ENCODE measurements at places on chromosomes 3 and 15.
A peak's percentile ranks its signal among the peaks of the same experiment; 100 is the strongest.

- no peak for DNase-seq
Observed at GRCh38 chr3:5423523-5423922, 236.0 kb downstream of the EDEM1 start.

DNA sequence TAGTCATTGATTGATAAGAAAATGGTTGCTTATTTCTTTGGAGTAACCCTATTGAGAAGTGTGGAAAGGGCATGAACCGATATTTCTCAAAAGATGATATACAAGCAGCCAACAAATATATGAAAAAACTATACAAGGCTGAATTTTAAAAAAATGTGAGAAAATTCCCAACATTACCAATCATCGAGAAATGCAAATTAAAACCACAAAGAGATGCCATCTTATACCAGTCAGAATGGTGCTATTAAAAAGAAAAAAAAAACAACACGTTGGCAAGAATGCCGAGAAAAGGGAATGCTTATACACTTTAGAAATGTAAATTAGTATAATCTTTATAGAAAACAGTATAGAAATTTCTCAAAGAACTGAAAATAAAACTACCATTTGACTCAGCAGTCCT, 77.7 kb upstream of the ROBO1 start:
- DNase-seq = no peak

GRCh38 chr3:87973906-87974305, 84.9 kb downstream of the CGGBP1 start:
- no peak for DNase-seq

DNA sequence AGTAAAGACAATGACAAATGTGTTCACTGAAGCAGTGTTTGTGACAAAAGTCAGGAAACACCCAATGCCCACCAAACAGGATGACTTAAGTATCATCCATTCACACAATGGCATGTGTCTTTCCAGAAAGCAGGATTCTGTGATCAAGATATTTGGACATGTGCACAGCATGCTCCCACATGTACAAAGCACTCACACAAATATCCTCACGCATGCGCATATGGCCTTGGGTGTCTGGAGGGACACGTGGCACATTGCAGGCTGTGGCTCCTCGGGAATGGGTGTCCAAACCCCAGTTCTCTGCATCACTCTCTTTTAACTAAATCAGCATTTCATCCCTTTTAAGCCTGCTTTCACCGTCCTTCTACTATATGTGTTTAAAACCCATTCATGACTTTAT, 130.5 kb downstream of the KLF13 start:
- DNase-seq = peak; percentile 12

- DNase-seq = no peak
Observed at GRCh38 chr15:88841236-88841635, 38.0 kb downstream of the ACAN start.

- no peak for DNase-seq
Observed at GRCh38 chr15:89455535-89455934, 40.8 kb downstream of the RHCG start.

GRCh38 chr3:138136201-138136600, 4.0 kb upstream of the A4GNT start:
- DNase-seq = no peak

DNA sequence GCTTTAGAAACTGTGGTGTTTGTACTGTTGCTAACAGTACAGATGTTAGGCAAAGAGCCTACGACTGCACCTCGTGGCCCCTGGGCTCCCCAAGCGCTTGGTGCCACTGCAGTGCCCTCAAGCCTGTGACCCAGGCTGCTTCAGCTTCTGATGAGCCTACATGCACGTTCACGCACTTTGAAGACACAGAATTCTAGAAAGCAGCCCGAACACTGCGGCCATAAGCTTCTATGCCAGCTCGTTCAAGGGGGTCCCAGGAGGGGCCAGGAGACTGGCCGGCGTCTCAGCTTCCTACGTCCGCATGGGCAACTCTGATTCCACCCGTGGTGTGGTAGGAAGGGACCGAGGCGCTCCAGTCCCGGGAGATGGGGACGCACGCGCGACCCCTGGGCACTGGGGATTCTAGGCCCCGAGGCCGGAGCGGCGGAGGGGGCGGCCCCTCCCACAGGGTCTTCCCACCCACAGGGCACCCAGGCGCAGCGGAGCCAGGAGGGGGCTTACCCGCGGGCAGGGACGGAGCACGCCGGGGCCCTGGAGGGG, 653 bp downstream of the MYO5C start:
- no peak for DNase-seq

GRCh38 chr3:53486961-53487654, 7.3 kb upstream of the CACNA1D start:
- DNase-seq = no peak

GRCh38 chr3:113717818-113718217, 21.4 kb upstream of the USF3 start:
- DNase-seq = no peak

GRCh38 chr15:57134851-57135250, 216.4 kb downstream of the TCF12 start:
- no peak for DNase-seq

- peak; percentile 38 for DNase-seq
Observed at GRCh38 chr3:197501879-197502620, 53.7 kb downstream of the BDH1 start.

DNA sequence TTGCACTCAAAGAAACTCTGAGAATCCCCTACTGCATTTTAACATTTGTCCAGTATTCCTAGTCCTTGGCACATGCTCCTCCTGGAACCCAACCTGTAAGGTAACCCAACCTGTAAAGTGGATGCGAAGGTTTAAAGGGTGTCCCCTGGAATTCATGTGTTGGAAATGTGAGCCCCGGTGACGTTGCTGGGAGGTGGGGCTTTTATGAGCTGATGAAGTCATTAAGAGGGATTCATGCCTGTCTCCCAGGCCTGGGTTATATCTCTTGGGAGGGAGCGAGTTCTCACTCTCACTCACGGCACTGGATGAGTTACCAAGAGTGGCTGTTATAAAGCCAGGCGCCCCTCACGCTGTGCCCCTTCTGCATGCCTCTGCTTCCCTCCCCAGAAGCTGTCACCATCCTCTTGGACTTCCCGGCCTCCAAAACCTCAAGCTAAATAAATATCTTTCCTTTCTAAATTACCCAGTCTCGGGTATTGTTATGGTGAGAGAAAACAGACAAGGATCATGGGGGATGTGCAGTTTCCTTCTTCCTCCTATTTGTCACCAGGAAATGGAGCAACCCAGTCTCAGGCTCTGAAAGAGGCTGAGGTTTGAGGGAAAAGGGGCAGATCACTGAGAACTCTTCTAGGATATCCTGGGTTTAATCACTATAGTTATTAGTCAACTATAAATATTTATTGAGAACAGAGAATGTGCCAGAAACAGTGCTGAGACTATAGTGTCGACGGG, 7.6 kb downstream of the XXYLT1 start:
- no peak for DNase-seq

GRCh38 chr3:126133606-126134005, 46.8 kb downstream of the ALDH1L1 start:
- peak; percentile 14 for DNase-seq

- no peak for DNase-seq
Observed at GRCh38 chr15:99635794-99636193, 70.0 kb downstream of the MEF2A start.

DNA sequence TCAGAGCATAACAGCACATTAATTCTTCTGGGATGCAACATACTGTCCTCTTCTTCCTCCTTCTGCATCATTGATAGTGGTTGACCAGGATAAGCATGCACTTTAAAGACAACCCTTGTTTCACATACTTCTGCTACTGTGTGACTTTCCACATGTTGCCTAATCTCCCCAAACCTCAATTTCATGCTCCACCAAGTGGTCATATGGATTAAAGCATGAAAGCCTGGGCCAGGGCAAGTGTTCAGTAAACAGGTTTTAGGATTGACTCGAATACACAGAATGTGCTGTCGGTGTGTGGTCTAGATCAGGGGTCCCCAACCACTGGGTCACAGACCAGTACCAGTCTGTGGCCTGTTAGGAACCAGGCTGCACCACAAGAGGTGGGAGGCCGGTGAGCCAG, 22.5 kb upstream of the BFSP2 start:
- DNase-seq = peak; percentile 43

DNA sequence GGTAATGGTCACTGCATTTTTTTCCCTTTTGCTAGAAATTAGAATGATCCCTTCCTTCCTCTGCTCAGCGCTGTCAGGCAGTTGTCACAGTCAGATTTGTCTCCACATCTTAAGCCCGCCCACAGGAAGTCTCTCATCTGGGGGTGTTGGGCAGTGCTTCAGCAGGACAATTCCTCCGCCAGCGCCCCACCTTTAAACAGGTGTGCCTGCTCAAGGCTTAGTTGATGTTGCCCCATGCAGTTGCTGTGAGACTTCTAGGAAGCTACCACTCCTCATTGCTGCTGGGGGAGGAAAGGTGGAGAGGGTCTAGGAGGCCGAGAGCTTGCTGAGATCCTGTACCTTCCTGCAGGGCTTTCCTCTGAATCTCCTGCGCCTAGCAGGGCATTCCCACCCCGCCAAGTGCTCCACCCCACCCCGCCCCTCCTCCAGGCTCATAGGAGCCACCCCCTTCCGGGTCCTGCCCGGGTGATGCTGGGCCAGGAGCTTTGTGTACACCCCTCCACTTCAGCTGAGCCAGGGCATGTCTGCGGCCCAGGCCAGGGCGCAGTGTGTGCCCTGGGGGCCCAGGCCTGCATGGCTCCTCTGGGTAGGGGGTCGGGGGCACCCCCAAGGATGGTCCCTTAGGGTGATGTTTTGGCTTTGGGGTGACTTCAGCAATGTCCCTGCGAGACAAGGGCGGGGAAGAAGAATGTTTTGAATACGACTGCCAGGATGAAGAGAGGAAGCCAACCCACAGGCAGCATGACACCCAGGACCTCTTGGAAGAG, 68.7 kb downstream of the TRAK1 start:
- no peak for DNase-seq

- no peak for DNase-seq
Observed at GRCh38 chr3:182406786-182407185, 386.5 kb upstream of the ATP11B start.

GRCh38 chr3:129449279-129450115, 9.5 kb downstream of the IFT122 start:
- no peak for DNase-seq

- DNase-seq = no peak
Observed at GRCh38 chr15:31245756-31246155, 80.9 kb upstream of the KLF13 start.

GRCh38 chr15:67296188-67296587, 41.6 kb downstream of the IQCH start:
- DNase-seq = no peak

DNA sequence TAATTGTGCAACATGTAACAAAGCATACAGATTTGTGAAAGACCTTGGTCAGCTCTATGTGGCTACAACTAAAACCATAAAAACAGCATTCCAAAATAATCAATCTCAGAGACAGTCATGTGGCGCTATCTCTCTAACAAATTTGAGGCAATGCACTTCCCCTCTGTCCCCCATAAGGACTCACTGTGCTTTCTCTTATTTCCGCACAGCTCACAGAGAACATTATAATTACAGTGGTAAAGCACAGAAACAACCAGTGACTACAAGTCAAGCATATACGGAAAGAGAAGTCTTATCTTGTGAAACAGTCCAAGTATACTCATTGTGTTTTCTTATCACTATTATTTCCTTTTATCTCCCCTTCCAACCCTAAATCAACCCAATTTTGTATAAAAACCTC, 64.3 kb downstream of the RYK start:
- DNase-seq = no peak

DNA sequence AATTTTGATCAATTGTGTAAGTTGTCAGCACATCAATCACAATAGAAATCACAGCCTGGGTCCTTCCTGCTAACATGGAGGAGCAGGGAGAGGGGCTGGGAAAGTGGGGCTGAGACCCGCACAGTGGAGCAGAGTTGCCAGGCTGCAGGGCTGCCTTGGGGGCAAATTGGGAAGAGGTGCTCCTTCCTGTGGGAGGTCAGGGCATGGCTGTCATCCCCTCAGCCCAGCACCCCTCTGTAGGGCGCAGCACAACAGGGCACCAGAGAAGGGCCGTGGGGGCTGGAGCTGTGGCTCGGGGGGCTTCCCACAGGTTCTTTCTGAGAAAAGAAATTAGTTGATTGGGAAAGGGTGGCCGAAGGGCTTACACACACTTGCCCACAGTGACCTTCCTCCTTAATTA, 126.3 kb downstream of the NSMCE3 start:
- no peak for DNase-seq

GRCh38 chr3:128078322-128078721, 26.1 kb downstream of the SEC61A1 start:
- no peak for DNase-seq

DNA sequence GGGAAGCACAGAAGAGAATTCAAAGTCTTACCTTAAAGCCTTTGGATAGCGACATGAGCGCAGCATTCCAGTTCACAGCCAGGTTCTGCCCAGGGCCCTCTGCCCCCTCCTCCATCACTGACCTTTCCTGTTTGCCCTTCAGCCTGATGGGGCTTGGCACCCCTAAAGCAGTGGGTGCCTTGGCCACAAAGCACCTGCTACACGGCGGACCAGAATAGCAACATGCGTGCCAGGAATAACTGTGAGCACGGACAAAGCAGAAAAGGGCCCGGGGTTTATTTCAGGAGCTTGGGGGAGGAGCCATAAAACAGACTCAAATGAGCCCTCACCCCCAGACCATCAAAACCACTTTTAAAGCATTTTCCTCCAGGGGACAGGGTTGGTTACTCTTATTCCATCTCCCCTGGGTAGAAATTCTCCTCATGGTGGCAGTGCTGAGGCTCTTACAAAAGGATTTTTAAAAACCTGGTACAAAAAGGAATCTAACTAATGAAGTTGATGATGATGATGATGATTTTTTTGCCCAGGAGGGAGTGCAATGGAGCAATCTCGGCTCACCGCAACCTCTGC, 135.4 kb downstream of the KLF13 start:
- DNase-seq = peak; percentile 14

DNA sequence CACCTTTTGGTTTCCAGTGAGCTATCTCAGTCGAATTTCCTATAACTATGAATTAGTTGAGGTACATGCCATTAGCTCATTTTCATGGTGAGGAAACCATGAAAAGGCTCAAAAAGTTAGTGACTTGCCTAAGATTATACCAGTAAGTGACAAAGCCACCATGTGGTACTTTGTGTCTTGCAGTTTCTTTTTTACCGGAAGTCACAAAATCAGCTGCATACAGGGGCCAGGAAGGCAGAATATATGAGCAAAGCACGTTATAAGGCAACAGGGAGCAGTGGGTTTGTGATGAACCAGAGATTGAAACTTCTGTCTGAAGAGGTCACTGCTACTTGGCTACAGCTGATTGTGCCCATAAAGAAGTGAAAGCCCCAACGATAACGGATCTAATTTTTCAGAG, 50.3 kb downstream of the CMTM8 start:
- no peak for DNase-seq

- no peak for DNase-seq
Observed at GRCh38 chr3:56938530-56938929, 121.9 kb upstream of the SPATA12 start.
